Cerebellar nuclear complex (tissue), 1 donor: ENCODE measurements at places on chromosomes 1 and 21.

GRCh38 chr21:36377391-36377842 is 7.8 kb upstream of the CHAF1B start:
- no peak for DNase-seq

- DNase-seq, result no peak
These were observed 145.8 kb upstream of the SYT6 start for GRCh38 chr1:114299331-114299975.

DNA sequence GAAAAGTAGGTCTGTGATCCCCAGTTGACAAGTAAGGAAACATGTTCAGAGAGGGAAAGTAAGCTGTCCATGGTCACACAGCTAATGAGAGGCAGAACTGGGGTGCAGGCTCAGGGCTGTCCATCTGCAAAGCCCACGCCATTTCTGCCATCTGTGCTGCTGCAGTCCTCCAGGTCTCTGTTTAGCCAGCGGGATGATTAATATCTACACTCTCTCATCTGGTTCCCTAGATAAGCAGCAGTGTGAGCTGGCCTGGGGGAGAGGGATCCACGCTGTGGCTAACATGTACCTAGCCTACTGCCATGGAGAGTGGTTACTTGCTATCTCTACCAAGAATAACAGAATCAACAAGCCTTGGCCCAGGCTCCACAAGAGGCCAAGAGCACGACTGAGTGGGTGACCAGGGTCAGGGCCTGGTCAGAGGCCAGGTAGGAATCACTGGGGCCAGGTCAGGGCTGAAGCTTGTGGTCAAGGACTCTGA is 75.2 kb downstream of the TRABD2B start:
- no peak for DNase-seq

- no peak for DNase-seq
These were observed 131.0 kb upstream of the NRIP1 start for GRCh38 chr21:15195768-15196167.

GRCh38 chr1:197917805-197918651 is 856 bp downstream of the LHX9 start:
- no peak for DNase-seq

GRCh38 chr1:59776960-59777852 is 37.5 kb upstream of the HOOK1 start:
- DNase-seq, result no peak

DNA sequence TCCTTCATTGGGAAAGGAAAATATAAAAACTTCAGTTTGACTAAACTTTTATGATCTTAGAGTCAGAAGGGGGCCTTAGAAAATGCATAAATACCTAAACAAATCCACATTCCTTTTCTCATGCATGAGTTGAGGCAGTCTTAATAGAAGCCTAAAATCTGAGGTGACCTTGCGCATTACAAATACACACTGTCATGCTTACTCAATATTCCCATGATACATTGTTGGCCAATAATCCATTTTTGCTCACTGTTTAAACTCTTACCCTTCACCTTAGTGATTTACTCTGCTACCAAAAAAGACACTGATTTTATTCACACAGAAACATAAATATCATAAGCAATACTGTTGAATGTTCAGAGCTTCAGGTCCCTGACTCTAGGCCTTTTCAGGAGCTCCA is 19.1 kb upstream of the TMCO1 start:
- no peak for DNase-seq

DNA sequence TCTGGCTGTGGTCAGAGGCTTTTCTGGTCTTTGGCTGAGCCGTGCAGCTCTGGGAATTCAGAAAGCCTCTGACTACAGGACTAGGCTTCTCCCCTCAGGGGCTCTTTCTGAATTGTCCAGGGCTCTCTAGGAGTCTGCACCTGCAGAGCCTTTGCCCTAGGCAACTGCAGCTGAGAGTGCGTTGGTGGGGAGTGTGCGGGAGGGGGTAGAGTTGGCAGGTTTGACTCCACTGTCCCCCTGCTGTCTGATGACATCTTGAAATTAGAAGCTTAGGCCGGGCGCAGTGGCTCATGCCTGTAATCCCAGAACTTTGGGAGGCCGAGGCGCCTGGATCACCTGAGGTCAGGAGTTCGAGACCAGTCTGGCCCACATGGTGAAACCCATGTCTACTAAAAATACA is 32.9 kb downstream of the KIAA1614 start:
- DNase-seq, result no peak

DNA sequence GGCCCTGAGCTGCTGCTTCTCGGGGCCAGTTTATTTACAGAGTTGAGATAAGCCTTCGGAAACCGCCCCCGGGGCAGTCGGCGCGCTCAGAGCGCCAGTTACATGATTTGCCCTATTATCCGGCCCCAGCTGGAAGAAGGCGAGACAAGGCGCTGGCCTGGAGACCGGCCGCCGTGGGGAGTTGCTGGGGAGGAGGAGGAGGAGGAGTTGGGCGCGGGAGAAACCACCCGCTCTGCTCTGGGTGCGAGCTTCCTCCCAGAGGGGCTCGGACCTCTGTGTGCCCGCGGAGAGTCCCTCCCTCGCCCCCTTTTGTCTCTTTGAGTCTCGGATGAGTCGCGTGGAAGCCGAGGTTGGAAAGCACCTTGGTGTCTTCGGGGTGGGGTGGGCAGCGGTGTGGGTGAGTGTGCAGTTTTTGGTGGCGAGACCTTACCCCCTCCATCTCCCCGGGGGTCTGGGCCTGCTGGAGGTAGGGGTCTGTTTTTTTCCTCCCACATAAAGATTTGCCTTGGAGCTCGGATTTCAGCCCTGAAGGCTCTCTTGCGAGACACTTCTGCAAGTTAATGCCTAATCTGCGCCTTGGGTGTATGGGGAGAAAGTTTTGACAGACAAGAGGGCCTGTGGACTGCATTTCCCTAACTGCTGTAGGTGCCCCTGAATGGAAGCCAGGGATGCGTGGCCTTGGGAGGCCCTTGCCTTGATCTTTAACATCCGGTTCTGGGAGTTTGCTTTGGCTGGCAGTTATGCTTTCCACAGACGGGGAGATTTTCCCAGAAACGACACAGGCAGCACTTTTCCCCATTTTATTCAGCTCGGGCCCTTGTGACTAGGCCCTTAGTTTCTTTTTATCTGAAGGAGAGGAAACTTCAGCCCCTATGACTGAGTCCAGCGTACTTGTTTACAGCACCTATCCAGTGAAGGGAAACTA is 80.0 kb downstream of the NDUFS5 start:
- DNase-seq, result no peak

- no peak for DNase-seq
These were observed 184.5 kb downstream of the KAZN start for GRCh38 chr1:14782741-14783591.

DNA sequence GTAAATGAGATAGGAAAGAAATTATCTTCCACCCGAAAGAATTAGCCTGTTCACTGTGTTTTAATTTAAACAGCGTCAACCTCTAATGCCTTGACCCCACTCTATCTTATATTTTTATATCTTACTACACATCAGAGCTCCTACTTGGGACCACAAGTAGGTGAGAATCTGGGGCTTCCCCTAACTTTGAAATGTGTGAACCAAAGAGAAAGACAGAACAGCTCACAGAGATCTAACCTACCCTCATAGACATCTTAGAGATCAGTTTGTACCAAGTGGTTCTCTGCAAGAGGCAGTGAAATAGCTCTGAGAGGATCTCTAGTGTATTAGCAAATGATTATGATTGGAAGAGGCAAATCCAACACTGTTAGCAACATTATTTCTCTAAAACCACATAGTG is 31.0 kb upstream of the IFI16 start:
- DNase-seq, result no peak

DNA sequence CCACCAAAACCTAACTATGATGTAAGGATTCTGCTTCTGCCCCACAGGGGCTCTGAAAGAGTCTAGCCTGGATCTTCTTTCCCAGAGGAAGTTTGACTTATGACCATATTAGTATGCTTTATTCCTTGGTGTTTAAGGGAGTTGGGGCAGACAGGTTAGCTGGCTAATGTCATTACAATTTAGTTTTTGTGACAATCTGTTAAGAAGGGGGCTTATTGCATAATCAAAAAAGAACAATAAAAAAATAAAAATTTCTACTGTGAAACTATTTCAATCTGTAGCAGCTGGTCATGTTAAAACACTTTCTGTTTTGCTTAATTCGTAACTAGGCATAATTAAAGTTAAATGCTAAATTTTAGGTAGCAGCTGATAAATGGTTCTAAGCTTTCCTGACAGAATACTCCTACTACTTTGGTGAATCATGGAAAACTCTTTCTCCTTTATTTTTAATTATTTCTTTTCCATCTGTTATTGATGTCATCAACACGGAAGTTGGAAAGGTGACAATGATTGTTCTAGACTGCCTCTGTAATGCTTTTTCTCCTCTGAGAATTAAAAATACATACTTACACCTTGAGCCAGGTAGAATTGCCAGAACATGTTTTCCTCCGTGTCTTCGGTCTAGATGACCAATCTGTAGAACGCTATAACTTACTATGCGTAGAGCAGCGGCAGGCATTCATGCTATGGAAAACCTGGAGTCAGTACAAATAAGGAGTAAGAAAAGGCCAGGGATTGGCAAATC is 18.6 kb downstream of the DYRK3 start:
- no peak for DNase-seq
